ENCODE measurements at places on chromosomes 1 and 21. TPM values are rescaled to one million over a fixed set of nuclear protein-coding genes. Genes with fewer than 3 reads are reported as not detected.

The DCST2 gene
- not detected for total RNA-seq

The KRTAP7-1 gene
- total RNA-seq = not detected

The S100A7 gene
- not detected for total RNA-seq

The INSRR gene
- not detected for total RNA-seq

The LRRN2 gene
- total RNA-seq = not detected

The L1TD1 gene
- total RNA-seq = 0.36 TPM

The NTNG1 gene
- 12.0 TPM for total RNA-seq

The IFNLR1 gene
- under 0.01 TPM for total RNA-seq

The PLXNA2 gene
- 0.15 TPM for total RNA-seq

The OVAAL gene
- total RNA-seq = not detected

The OR2L5 gene
- total RNA-seq = not detected

The INAVA gene
- 0.31 TPM for total RNA-seq

The FABP3 gene
- 0.69 TPM for total RNA-seq

The GBP4 gene
- 1.3 TPM for total RNA-seq

The TFF2 gene
- not detected for total RNA-seq

The ZSWIM5 gene
- total RNA-seq = under 0.01 TPM

The RORC gene
- not detected for total RNA-seq
